Hematopoietic multipotent progenitor cell treated with erythropoietin and hydrocortisone succinate and interleukin-3 and kit ligand, for 4 days (in vitro differentiated cells): ENCODE measurements at places on chromosomes 16 and 17.

DNA sequence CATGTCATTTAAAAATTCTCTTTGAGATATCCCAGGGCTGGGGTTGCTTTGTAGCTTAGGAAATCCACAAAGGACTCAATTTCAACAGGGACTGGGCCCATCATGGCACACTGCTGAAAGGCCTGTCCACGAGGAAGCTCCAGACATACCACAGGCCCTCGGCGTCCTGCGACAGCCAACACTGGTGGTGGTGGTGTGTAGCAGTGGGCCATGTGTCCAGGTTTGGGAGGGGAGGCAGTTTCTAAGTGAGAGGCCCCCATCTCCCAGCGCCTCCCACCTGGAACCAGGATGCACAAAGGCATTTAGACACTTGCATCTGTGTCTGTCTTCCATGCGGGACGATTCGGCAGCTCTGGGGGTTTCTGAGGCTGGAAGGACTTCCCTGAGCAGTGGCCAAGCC is 65.2 kb upstream of the ZNF423 start:
- DNase-seq: no peak

- peak; percentile 91 for DNase-seq
Observed at GRCh38 chr17:48841395-48841831, 10.6 kb downstream of the CALCOCO2 start.

DNA sequence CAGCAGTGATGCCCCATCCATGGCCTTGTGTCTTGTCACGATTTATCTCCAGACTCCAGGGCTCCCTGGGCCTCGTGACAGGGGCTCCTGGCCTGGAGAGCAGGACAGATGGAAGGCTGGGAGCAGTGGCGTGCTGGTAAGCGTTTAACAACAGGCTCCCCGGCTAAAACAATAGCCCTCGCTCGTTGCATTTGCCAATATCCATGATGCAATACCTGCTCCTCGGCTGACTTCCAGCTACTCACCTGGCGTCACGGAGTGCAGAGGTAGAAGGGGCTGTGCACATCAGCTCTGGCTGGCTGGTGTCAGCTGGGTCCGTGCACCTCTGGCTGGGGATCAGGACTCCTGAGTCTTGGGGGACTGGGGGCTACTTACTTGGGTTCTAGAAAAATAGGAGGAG is 1.5 kb upstream of the BICDL2 start:
- no peak for DNase-seq

GRCh38 chr16:65229191-65229662 is 107.4 kb upstream of the CDH11 start:
- no peak for DNase-seq

GRCh38 chr16:27571433-27572326 is 21.7 kb downstream of the KATNIP start:
- no peak for DNase-seq

GRCh38 chr16:1475552-1476114 is 805 bp upstream of the CLCN7 start:
- no peak for DNase-seq

GRCh38 chr17:5416901-5417300 is 2.6 kb downstream of the NUP88 start:
- no peak for DNase-seq

- DNase-seq: peak; percentile 93
Observed at GRCh38 chr16:31476303-31477219, 4.6 kb downstream of the TGFB1I1 start.

DNA sequence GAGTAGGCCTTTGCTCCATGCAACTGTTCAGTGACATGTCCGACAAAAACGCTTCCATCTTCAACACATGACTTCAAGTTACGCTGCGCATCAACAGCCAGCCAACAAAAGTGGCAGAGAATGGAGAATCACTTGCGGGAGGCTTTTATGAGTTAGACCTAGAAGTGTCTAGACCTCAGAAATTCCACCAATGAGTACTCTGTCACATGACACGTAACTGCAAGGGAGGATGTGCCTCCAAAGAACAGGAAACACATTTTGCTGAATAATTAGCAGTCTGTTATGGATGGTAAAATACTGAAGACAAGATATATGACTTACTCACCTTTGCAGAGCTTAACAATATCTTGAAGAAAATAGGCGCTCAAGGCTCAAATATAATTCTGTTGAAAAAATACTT is 62.1 kb downstream of the MYO1D start:
- DNase-seq: peak; percentile 28

DNA sequence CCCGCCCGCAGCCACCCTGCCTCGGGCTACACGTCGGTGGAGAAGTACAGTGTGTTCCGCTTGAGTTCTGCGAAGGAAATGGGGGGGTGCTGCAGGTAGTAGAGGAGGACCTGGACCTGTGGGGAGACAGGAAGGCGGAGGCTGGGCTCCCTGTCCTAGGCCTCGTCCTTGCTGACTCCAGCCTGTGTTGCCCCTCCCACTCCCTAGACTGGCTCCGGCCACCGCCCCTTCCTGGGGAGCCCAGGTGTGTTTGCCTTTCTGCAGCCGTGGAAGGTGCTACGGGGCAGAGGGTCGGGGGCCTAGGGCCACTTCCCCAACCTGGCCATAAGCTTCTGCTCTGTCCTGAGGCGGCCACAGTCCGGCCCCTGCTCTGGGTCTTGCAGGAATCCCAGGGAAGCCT is 9.1 kb downstream of the TIMM22 start:
- DNase-seq: no peak

DNA sequence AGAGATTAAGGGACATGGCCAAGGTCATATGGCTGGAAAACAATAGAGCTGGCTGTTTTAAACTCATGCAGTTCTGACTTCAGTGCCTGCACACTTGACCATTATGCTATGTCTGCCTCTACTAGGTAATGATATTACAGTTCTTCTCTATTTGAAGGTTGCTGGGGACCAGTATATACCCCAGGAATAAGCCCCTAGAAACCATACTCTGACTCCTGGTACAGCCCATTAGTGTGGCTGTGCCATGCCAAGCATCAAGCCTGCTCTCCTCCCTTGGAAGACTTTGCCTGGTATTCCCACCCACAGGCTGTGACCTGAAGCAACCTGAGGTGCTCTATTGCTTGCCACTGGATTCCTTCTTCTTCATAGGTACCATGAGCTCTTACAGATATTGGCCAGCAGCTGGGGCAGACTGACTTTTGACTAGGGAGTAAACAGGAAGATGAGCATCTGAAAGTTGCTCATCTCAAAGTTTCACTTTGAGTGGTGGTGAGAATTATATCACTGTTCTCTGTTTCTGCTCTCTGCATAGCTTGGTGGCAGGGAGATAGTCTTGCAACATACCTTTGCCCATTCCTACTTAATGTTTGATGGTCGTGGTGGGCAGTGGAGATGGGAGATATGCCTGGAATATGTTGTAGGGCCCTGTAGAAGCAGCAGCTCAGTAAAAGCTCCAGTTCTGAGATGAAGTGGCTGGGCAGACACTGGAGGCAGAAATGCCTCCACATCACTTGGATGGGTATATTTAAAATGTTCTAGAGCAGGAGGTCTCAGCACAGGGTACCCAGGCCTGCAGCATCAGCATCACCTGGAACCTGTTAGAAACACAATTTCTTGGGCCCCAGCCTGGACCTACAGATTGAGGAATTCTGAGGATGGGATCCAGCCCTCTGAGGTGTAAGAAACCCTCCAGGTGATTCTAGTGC is 274.7 kb downstream of the HS3ST4 start:
- DNase-seq: no peak
